Skeletal muscle tissue (tissue), 5 donors: ENCODE measurements at places on chromosomes 12 and 14. TPM values are rescaled to one million over a fixed set of nuclear protein-coding genes. Genes with fewer than 3 reads are reported as not detected.

ZNF891 gene
- 2.1 TPM for total RNA-seq

LRRIQ1 gene
- not detected for total RNA-seq

PGF gene
- total RNA-seq = 8.9 TPM

SPTB gene
- total RNA-seq = 312 TPM

IGF1 gene
- total RNA-seq = 12.5 TPM

ANKRD13A gene
- 52.2 TPM for total RNA-seq

RERGL gene
- total RNA-seq = 1.0 TPM

KRT80 gene
- 0.52 TPM for total RNA-seq

CLEC1B gene
- total RNA-seq = not detected

TOMM20L gene
- total RNA-seq = not detected

TNFAIP2 gene
- 21.9 TPM for total RNA-seq

TMTC1 gene
- total RNA-seq = 37.6 TPM

TMPRSS12 gene
- total RNA-seq = not detected

ADIPOR2 gene
- 35.5 TPM for total RNA-seq

KCNK10 gene
- total RNA-seq = not detected

RPS6KL1 gene
- total RNA-seq = 3.1 TPM

GALNT16 gene
- total RNA-seq = 8.4 TPM

CD69 gene
- total RNA-seq = 8.4 TPM

SCN8A gene
- total RNA-seq = 0.52 TPM

CHGA gene
- 0.52 TPM for total RNA-seq

TMEM260 gene
- 13.0 TPM for total RNA-seq

CARMIL3 gene
- total RNA-seq = under 0.01 TPM

RIMBP2 gene
- 2.6 TPM for total RNA-seq

OGFOD2 gene
- total RNA-seq = 4.2 TPM

IFNG-AS1 gene
- 1.0 TPM for total RNA-seq

CMA1 gene
- total RNA-seq = 0.52 TPM

TPH2 gene
- not detected for total RNA-seq

TAS2R13 gene
- total RNA-seq = 4.2 TPM

PRH2 gene
- total RNA-seq = not detected

INSM2 gene
- total RNA-seq = not detected

TMEM52B gene
- total RNA-seq = under 0.01 TPM

C12orf60 gene
- total RNA-seq = 2.1 TPM

TRIAP1 gene
- total RNA-seq = 18.8 TPM

DLGAP5 gene
- 4.2 TPM for total RNA-seq

LRTM2 gene
- not detected for total RNA-seq

VASH1 gene
- 24.0 TPM for total RNA-seq

KRT74 gene
- total RNA-seq = not detected

AICDA gene
- total RNA-seq = not detected

RPGRIP1 gene
- total RNA-seq = not detected

PTPN6 gene
- total RNA-seq = 7.8 TPM

CLEC6A gene
- total RNA-seq = under 0.01 TPM

OTOGL gene
- 0.52 TPM for total RNA-seq

RFLNA gene
- total RNA-seq = 2.6 TPM

FERMT2 gene
- 98.6 TPM for total RNA-seq

ABCD4 gene
- total RNA-seq = 28.7 TPM

ARHGEF40 gene
- 32.4 TPM for total RNA-seq

CCDC60 gene
- total RNA-seq = not detected

BICDL1 gene
- total RNA-seq = 1.0 TPM

SERPINA9 gene
- not detected for total RNA-seq
